ENCODE measurements at places on chromosomes 1 and 21.
A peak's percentile ranks its signal among the peaks of the same experiment; 100 is the strongest.

GRCh38 chr1:52659356-52659755, 26.4 kb downstream of the SHISAL2A start:
- peak; percentile 74 for DNase-seq

DNA sequence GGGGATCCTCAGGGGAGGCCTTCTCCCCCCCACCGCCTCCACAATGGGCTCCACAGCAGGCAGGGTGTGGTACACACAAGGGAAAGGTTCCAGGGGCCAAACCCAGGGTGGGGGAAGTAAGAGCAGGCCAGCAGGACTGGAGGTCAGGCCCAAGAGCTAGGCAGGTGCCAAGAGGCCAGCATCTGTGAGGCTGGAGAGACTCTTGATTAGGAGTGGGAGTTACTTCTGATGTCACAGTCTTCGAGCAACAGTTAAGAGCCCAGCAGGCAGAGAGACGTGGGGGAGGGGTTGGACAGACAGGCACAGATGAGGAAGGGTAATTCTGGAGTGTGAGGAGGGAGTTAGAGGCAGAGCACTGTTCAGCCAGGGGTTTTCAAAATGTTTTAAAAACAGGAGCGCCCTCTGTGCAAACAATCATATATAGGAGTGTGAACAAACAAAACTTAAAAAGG, 55.8 kb downstream of the SLC9A1 start:
- DNase-seq: peak; percentile 67

GRCh38 chr21:40976198-40977109, 129.5 kb upstream of the DSCAM start:
- no peak for DNase-seq

DNA sequence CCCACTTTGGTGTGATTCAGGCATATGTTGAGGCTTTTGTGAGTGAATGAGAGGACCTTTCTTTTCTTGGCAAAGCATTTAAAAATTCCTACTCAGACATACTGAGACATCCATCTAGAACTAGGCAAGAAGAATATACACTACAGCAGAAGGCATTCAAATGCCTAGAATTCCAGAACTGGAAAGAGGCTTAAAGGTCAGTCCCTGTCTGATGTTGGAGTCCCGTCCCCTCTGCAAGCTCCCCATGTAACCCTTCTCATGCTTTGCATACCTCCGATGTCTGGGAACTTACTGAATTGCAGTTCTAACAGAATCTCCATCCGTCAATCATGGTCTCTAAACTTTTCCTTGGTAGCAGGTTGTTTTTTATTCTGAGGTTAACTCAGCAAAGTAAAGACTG, 152.9 kb downstream of the ATP6V1G3 start:
- no peak for DNase-seq

DNA sequence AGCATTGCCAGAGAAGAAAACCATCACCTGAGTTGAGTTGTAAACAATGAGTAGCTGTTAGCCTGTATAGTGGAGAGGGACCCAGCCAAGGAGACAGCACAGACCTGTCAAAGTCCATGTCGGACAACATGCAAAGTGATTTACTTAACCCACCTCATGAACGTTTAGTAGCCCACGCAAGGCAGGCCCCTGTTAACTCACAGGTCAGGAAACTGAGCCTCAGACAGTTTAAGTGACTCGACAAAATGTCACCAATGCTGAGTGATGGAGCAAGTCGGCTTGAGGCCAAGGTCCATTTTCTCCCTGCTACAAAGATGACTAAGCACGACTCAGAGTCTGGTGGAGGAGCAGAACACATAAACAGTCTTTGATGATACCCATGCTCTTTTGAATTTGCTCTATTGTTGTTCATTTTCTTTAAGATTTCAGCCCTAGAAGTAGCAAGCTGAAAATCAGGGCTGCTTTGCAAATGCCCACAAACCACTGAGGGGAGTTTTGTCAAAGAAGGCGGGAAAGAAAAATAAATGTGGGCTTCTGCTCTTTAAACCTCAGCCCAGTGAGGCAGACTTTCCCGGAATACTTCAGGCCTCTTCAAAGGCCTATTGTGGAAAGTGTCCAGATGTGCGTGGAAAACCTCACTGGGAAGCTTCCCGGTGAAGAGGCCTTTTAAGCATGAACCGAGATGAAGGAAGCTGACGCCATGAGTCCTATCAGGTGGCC, 83.8 kb upstream of the HOOK1 start:
- no peak for DNase-seq

GRCh38 chr1:81738875-81739274, 61.9 kb upstream of the ADGRL2 start:
- no peak for DNase-seq

GRCh38 chr1:241773991-241774390, 74.0 kb upstream of the EXO1 start:
- no peak for DNase-seq

DNA sequence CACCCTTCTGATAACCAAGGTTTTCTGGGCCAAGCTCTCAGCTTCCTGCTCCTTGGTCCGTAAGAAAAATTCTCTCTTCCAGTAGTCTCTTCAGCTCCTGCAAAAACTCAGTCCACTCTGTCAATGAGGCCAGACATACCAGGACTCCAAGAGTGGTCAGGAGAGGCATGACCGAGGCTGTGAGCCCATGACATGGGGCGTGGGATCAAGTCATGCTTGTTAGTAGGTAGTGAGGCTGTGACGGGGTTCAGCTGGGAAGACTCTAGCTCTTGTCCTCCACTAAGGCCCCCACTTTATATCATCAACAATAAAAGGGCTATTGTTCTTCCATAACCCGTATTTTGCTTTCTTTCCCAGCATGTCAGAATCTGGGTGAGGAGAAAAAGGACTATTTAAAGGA, 10.1 kb upstream of the HCRTR1 start:
- no peak for DNase-seq

DNA sequence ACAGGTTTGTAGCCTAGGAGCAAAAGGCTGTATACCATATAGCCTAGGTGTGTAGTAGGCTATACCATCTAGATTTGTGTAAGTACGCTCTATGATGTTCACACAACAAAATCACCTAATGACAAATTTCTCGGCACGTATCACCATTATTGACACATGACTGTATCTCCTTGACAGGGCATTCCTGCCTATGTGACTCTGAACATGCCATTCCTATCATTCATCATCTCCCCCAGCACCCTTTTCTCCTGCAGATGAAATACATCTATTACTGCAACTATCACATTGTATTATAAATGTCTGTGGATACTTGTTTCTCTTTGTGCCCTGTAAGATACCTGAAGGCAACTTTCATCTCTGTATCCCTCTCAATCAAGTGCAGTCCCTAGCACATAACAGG, 29.9 kb downstream of the TP53BP2 start:
- no peak for DNase-seq

- no peak for DNase-seq
Observed at GRCh38 chr1:30795026-30795425, 37.5 kb upstream of the LAPTM5 start.

DNA sequence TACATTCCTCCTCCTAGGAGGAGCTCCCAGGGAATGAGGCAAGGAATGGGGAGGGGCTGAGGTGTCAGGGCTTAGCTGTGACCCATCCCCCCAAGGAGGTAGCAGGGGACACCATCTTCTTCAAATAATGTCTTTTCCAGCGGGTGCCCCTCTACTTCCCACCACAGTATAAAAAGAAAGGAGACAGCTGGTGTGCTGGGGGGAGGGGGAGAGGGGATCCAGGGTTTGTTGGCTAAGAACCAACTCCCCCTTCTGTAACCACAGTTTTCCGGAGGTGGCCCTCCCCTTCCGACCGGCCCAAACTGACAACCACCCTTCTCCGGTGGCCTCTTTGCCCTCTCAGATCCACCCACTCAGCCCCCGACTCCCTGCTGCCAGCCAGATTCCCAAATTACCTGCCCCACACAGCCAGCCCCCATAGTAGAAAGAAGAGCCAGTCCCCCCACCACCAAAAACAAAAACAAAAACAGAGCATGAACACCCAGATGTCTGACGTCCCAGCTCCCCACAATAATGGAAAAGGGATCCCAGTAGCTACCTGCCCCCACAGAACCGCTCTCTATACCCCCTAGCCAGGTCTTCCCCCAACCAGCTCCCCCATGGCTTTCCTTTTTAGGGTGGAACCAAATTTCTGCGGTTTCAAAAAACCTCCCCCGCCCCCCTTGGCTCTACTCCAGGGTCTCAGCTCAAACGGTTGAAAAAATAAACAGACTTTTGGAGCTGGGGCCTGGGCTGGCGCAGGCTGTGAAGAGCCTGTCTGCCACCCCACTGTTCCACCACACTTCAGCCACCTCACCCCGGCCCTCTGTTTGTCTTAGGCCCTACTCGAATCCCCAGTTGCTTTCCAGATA, 2.1 kb downstream of the ARHGEF2 start:
- DNase-seq: peak; percentile 71

- peak; percentile 73 for DNase-seq
Observed at GRCh38 chr1:55288245-55288644, 73.1 kb upstream of the USP24 start.

GRCh38 chr21:20353351-20353750, 644.9 kb upstream of the NCAM2 start:
- DNase-seq: no peak

DNA sequence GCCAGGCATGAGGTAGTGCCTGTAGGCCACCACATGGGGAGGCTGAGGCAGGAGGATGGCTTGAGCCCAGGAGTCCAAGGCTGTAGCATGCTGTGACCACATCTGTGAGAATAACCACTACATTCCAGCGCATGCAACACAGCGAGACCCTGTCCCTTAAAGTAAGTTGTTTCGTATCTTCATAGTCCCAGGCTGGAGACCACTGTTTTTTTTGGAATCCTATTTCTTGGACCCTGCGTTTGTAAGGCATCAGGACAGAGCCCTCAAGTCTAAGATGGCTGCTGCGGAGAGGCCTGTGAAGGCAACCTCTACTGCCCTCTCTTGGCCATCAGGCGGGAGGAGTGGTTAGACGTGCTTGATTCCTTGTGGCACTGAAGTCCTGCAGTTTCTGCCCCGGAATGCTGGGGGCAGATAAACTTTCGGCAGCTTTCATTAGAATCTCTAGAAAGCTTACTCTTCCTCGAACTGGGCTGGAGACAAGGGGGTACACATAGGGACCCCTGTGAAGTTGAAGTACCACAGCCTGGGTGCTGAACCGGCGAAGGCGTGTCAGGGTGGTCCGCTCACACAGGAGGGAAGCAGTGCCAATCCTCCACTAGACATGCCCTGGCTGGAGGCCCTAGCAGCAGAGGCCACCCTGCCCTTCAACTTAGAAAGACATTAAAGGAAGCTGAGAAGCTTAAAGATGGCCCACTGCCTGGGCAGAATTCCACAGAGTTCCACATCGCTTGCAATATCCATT, 36.6 kb downstream of the RABIF start:
- peak; percentile 81 for DNase-seq

- no peak for DNase-seq
Observed at GRCh38 chr1:231144416-231145193, 17.3 kb upstream of the TRIM67 start.

- peak; percentile 87 for DNase-seq
Observed at GRCh38 chr1:18951818-18952391, 4.6 kb downstream of the IFFO2 start.

DNA sequence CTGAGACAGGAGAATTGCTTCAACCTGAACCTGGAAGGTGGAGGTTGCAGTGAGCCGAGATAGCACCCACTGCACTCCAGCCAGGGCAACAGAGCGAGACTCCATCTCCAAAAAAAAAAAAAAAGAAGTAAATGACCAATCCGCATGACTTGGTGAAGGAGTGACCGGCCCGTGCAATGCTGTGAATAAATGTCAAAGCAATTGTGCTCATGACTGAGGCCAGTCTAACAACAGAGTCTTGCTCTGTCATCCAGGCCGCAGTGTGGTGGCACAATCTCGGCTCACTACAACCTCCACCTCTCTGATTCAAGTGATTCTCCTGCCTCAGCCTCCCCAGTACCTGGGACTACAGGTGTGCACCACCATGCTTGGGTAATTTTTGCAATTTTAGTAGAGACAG, 27.8 kb upstream of the SLC19A1 start:
- DNase-seq: no peak

DNA sequence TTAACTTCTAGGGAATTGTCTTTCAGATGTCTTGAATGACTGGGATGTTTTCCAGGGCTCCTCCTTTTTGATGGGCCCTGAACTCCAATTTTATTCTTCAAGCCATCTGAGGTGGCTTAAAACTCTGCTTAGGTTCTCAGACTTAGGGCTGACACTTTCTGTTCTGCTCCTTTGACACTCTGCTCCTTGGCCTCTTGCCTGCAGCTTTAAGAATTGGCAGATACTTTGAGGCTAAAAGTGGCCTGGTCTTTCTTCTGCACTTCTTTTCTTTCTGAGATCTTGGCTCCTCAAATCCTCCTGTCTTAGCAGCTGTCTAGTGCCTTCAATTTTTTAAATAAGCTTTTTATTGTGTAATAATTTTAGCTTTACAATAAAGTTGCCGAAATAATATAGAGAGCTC, 294.6 kb downstream of the RPS6KC1 start:
- no peak for DNase-seq

DNA sequence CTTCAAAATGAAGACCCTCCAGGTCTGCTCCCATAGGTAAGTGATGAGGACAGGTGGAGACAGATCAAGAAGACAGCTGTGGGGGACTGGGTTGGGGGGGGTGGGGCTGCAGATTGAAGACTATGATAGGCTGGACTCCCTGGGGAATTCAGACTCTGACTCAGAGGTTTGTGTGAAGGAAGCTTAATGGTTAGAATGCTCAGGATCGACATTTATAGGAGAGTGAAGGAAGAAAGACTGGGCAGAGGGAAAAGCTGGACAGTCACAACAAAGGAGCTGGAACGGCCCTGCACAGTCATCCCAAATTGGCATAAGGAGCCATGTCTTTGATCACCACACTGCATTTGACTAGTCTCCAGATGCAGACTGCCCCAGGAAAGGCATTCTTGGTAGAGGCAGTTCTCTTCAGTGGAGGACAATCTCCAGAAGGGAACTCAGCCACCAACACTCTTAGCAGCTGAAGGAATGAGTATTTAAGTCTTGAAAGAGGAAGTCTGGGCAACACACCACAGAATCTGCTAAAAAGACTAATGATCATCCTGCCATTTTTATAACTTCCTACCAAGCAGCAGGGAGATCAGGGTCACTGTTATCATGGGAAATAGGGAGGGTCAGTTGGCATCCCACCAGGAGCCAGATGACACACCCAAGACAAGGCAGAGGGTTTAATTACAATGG, 120.0 kb upstream of the ZC3H11B start:
- DNase-seq: no peak

DNA sequence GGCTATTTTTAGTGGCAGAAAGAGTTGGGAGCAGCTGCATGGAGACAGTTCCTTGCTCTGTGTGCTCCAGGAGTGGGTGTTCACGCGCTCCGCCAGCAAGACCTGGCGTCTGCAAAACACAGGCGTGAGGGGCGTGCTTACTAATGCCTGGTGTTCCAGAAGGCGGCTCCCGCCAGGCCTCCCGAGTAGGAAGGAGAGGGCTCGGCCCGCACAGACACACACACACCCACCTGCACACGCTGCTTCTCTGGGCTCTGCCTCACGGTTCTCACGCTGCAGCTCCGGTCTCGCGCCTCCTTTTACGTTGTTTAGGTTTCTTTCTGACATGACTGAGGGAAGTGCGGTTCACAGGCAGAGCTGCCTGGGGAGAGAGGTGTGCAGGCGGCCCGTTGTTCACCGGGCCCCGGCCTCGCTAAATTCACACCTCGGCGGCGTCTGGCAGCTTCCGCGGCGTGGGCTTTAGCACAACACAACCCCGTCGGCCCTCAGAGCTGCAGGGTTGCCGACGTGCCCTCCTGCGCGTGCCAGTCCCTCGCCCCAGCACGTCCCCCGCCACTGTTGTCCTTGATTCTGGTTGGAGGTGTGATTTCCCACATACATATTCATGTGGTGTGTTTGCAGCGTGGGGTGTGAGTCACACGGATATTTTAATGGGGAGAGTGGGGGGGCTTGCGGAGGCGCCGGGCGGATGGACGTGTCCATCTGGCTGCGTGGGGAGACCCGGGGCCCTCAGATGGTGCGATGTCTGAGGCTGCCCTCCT, 77.0 kb downstream of the SKI start:
- no peak for DNase-seq

GRCh38 chr1:29456685-29457435, 220.5 kb downstream of the PTPRU start:
- DNase-seq: no peak

Data from GM13976 (cell line).